ENCODE measurements at places on chromosomes 1 and 21. TPM values are rescaled to one million over a fixed set of nuclear protein-coding genes. Genes with fewer than 3 reads are reported as not detected.

The LMX1A gene
- 0.14 TPM for total RNA-seq

- no peak for DNase-seq
Measured at GRCh38 chr1:52119301-52120079, 22.4 kb upstream of the ZFYVE9 start.

DNA sequence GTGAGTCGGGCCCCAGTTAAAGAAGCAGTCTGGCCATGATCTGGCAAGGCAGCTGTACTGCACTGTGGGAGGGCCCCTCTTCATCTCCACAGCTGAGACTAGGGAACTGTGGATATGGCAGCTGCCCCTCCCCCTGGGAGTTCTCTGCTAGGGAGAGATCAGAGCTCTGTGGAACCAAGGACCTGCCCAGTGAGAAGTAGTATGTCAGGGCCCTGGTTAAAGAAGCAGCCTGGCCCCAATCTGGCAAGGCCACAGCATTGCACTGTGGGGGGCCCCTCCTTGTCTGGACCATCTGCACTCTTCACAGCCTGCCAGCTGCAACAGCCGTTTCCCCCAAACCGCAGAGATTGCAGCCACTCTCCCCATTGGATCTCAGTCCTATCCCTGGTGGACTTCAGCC lies 208.5 kb downstream of the DNAH14 start:
- peak; percentile 26 for DNase-seq

- no peak for DNase-seq
Measured at GRCh38 chr1:111449703-111450017, 396 bp downstream of the ATP5PB start.

DNA sequence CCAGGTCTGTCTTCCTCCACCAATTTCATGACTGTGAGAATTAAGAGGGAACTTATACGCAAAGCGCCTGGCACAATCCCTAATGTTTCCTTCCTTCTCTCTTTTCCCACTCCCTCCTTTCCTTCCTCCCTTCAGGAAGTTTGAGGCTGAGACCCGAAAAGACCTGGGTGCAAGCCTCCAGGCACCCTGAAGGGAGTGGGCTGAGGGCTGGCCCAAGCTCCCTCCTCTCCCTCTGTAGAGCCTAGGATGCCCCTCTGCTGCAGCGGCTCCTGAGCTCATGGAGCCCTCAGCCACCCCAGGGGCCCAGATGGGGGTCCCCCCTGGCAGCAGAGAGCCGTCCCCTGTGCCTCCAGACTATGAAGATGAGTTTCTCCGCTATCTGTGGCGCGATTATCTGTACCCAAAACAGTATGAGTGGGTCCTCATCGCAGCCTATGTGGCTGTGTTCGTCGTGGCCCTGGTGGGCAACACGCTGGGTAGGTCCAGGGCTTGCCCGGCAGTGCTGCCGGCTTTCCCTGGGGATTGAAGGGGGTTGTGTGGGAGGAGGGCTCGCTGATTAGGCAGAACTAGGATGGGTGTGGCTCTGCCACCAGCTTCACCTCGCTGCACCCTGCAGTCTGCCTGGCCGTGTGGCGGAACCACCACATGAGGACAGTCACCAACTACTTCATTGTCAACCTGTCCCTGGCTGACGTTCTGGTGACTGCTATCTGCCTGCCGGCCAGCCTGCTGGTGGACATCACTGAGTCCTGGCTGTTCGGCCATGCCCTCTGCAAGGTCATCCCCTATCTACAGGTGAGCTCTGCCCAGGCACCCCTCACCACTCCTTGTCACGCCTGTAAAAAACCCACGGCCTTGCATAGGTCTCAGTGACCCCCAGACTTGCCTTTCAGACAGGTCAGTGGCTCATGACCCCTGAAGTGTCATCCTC lies 1.7 kb downstream of the HCRTR1 start:
- DNase-seq: no peak

- peak; percentile 8 for DNase-seq
Measured at GRCh38 chr1:27509127-27510080, 19.4 kb upstream of the WASF2 start.

- no peak for DNase-seq
Measured at GRCh38 chr1:202804126-202804525, 4.1 kb downstream of the KDM5B start.

Measured in Right ventricle myocardium inferior (tissue), 1 donor.